ENCODE measurements at places on chromosomes 5 and 9. TPM values are rescaled to one million over a fixed set of nuclear protein-coding genes. Genes with fewer than 3 reads are reported as not detected.

GRCh38 chr5:30572279-30572678 is 621.2 kb upstream of the CDH6 start:
- no peak for DNase-seq

The LHX6 gene
- 15.0 TPM for total RNA-seq

- DNase-seq = no peak
Observed at GRCh38 chr9:8633784-8634183, 834.2 kb upstream of the DMAC1 start.

GRCh38 chr9:23598994-23599393 is 227.0 kb downstream of the ELAVL2 start:
- no peak for DNase-seq

GRCh38 chr5:23483090-23483489 is 24.3 kb upstream of the PRDM9 start:
- no peak for DNase-seq

DNA sequence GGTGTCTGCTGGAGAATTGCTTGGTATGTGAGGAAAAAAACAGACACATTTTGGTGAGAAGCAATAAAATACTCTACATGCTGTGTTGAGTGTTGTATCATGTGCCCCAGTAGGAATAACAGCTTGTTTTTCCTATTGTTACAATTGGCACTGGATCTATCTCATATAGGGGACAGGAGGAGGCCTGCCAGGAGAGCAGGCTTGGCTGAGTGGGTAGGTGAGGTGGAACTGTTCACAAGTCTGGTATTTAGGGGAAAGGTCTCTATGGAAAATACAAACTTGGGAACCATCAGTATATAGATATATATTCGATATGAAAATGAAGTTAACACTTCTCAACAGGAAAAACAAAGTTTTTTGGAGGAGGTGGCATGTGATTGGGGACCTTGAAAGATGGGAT is 9.5 kb upstream of the SH3TC2 start:
- no peak for DNase-seq

DNA sequence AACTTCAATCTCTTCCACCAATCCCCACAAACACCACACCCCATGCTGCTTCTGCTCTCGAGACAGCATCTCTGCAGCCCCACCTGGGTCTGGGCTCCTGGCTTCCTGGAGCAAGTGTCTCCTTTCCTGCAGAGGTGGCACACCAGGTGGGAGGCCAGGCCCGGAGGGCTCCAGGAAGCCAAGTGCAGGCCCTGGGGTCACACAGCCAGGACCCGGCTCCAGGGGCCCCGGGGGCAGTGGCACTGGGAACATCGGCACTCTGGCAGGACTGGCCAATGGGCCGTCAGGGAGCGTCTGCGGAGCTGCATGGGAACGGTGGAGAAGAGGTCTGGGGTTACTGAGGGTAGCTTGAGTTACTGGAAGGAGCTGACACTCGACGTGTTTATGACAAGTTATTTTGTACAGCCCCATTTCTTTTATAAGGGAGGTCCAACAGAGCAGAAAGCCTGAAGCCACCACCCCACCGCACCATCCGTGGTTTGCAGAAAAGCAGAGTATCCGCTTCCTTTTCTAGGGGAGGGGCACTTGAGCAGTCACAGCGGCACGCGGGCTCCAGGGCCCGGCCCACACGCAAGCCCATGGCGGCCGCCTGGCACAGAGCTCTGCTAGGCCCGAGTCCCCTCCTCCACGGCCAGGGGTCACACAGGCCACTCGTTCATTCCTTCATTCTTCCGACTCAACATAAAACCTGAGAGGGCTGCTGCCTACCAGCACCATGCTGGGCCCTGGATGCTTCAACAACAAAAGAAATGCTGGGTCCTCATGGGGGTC is 14.6 kb upstream of the INPP5E start:
- no peak for DNase-seq

Data from tibial nerve (tissue), 4 donors.